ENCODE measurements at places on chromosomes 7 and 10.
A peak's percentile ranks its signal among the peaks of the same experiment; 100 is the strongest.

DNA sequence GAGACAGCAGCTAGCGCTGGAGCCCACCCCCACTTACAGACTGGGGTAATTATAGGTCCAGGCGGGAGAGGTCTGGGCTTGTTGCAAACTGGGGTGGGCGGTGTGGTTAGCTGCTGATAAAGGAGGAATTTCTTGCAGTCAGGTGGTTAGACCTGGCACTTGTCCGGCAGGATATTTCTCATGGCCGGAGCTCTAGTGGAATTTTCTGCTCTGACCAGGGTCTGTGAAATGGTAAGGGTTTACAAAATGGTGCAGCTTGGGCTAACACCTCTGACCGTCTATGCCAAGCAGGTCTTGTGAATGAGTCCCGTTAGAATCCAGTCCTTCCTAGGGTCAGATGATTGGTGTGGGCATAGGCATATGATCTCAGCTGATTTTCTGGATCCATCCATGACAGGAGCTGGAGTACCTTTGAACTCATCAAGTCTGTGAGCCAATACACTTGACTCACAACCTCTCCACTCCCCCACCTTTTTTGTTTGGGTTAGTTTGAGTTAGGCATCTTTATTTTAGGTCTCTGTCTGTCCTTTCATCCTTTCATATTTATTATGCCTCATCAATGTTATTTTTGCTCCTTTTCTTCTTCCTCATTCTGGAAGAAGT lies 213.4 kb downstream of the SUGCT start:
- DNase-seq: no peak

GRCh38 chr10:42149027-42149700 lies 489.2 kb downstream of the ZNF33B start:
- DNase-seq: no peak

DNA sequence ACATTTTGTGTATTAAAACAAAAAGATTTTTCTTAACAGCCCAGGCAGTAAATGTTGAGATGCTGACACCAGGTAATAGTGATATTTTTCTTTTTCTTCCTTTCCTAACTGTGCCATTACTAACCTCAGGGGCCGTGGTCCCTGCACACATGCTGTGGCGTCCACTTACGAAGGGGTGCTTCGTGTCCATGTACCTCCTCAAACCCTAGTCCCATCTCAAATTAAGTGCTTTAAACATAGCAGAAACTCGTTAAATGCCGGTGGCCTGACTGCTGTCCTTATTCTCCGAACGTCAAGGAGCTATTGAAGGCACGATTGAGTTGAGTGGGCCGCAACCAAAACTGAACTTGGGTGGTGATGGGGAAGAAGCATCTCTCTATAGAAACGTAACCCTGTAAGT lies 132.4 kb downstream of the ZMYND11 start:
- DNase-seq: no peak

- peak; percentile 40 for DNase-seq
These were observed 69.4 kb upstream of the PDLIM1 start for GRCh38 chr10:95360122-95360714.

DNA sequence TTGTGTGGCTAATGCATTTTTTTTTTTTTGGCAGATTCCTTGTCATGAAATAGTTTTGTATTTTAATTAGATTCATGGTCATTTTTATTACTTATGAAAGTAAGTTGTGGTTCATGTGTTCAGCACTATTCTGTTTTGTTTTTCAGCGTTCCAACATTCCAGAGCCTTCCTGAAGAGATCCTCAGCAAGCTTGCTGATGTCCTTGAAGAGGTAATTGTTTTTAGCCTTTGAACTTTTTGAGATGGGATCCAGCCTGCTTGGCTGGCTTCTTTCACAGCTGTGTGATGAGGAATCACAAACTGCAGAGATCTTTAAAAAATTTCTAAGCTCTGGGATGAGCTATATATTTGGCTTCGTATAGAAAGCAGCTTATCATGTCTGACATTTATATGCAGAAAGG lies 208.0 kb upstream of the CSTF2T start:
- no peak for DNase-seq

DNA sequence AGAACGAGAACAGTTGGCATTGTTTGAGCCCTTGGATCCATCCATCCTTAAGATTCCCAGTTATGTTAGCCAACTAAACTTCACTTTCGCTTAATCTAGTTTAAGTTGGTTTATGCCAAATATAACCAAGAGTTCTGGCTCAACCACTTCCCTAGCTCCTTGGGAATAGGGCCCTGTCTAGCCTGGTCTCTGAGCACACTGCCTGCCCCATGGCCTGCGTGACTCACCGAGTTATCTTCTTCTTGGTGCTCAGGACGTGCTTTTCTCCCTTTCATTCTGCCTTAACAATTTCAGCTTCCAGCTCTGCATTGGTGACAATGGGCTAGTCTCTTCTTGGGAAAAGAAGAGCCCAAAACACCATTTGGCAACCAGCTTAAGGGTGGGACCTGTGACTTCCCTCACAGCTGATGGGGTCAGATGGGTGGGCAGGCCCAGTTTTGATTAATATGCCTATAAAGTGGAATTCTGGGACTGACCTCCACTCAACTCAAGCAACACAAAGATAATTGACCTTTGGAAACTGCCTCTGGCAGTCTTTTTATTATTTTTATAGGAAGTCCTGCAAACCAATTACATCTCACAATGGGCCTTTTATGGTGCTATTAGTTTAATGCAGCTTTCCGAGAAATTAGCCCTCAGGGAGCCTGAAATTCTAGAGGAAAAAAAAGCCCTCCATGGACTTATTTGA lies 126.4 kb downstream of the CFAP58 start:
- DNase-seq: peak; percentile 99

- no peak for DNase-seq
These were observed 675 bp downstream of the IL6 start for GRCh38 chr7:22727714-22728035.

- no peak for DNase-seq
These were observed 16.6 kb downstream of the JCAD start for GRCh38 chr10:30042820-30043219.

- DNase-seq: no peak
These were observed 292.5 kb downstream of the CCDC3 start for GRCh38 chr10:12709000-12709401.

- no peak for DNase-seq
These were observed 35.8 kb upstream of the GPR37 start for GRCh38 chr7:124801330-124801895.

GRCh38 chr7:27948861-27949260 lies 208.9 kb downstream of the TAX1BP1 start:
- no peak for DNase-seq

DNA sequence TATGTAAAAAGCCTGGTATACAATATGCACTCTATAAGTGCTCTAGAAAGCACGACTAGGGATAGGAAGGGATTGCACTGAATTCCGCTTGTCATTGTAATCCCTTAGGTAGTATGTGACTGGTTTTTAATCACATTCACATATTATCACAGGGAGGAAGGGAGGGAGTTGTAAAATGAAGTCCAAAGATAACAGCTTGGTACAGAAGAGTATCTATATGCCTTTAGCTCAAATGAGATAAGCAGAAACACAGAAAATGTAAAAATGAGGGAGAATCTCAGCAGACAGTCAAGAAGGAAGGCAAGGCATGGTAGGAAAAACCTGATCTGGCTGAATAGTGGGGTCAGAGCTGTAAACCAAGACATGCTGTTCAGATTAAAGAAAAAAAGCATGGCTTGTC lies 63.4 kb downstream of the ABI1 start:
- DNase-seq: no peak

DNA sequence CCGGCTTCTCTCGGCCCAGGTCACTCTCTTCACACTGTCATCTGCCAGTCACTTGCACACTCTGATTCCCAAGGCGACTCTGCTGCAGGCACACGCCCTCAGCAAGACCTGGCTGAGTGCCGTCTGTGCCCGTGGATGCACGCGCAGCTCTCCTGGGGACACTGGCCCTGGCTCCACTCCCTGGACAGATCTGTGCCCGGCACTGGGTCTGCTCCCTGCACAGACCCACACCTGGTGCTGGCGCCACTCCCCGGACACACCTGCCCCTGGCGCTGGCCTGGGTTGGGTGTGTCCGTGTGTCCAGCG lies 133.2 kb downstream of the DNAJB6 start:
- DNase-seq: no peak

- DNase-seq: no peak
These were observed 118.5 kb downstream of the CYTH3 start for GRCh38 chr7:6153646-6154541.

DNA sequence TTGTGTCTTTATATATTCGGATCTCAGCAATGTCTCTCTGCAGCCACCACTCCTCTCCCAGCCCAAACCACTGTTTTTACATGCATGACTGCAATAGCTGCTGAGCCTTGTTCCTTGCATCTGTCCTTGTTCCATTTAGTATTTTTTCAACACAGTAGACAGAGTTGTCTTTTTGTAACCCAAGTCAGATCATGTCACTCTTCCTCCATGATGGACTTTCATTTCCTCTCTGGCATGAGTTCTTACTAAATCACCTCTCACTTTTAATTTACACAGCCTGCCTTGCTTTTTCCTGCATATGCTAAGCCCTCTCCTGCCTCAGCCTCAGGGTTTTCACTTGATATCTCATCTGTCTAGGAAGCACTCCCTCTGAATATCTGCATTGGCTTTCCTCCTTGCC lies 353.2 kb downstream of the HGF start:
- DNase-seq: no peak

DNA sequence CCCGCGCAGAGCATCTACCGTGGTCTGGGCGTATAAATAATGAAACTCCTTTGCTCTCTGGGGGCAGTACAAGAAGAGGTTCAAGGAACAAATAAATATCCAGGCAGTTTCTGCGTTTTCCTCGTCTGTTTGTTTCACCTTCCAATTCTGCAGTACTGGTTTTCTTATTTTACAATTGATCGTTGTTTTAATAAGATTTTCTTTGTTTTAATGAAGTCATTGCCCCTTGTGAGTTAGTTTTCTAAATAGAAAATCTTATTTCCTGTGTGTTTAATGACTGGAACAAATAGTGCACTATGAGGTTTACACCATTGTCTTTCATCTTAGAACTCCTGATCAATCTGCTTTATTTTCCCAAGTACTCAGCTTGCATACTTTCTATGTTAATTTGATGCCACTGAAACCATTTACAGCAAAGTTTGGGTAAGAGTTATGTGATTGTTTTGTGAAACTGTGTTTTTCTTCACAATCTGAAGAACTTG lies 1.2 kb downstream of the PLEKHA1 start:
- DNase-seq: peak; percentile 19

GRCh38 chr7:88111954-88112471 lies 107.8 kb downstream of the SRI start:
- no peak for DNase-seq

DNA sequence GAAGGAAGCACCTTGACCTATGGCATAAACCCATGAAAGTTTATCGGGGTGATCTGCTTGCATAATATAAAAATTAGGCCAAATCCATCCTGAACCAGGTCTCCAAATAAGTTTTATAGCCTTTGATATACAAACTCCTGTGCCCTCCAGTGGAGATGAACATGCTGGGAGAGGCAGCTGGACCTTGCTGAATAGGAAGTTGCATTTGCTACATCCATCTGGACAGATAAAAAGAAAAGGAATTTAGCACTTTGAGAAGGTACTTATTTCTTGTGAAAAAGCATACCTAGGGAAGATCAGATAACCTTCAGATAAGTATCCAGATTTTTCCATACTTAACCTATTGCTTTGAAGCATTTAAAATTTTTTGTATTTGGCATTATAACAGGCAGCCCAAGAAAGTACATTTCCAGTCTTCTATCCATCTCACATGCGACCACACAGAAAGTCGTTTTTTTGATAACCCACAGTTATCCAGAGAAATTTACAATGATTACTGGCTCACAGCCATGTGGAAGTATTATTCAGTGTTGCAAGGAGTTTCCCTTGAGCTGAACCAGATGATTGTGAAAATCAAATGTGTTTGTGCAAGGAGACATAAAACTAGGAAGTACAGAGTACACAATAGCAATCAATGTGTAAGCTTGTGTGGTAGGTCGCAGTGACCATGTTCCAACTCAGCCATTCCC lies 124.4 kb upstream of the STK17A start:
- no peak for DNase-seq

- DNase-seq: no peak
These were observed 63.6 kb downstream of the ANKRD7 start for GRCh38 chr7:118288098-118288497.

DNA sequence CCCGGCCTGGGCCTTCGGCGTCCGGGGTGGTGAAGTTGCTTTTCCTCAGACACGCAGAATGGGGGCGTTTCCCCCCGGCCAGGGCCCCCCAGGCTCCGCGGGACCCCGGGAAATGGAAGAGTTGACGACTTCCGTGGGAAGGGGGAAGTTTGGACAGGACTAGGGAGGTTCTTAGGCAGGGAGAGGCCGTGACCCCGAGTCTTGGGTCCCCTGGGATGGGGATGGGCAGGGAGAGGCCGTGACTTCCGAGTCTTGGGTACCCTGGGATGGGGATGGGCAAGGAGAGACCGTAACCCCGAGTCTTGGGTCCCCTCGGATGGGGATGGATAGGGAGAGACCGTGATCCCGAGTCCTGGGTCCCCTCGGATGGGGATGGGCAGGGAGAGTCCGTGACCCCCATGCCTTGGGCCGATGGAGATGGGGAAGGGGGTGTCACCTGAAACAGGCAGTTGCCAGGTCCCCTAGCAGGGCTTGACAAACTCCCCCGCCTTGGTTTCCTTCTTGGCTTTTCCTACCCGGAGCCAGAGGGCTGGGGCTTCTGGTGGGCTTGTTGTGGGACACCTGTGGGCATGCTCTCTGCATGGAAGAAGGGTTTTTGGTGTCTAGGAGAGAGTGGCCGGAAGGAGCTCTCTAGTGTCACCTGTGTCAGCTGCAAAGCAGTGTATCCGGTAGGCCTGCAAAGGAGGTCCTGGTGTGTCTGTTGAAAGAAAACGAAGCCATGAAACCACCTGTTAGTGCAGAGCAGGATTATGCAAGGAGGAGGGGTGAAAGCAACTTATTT lies 1.1 kb downstream of the TRRAP start:
- DNase-seq: no peak

- no peak for DNase-seq
These were observed 125.2 kb downstream of the SLC25A13 start for GRCh38 chr7:96196676-96197075.

- peak; percentile 62 for DNase-seq
These were observed 44.4 kb downstream of the ATXN7L1 start for GRCh38 chr7:105831824-105832535.

- no peak for DNase-seq
These were observed 41.9 kb downstream of the ADRA2A start for GRCh38 chr10:111118758-111119157.

- DNase-seq: no peak
These were observed 220.0 kb downstream of the KIF20B start for GRCh38 chr10:89921403-89921802.

DNA sequence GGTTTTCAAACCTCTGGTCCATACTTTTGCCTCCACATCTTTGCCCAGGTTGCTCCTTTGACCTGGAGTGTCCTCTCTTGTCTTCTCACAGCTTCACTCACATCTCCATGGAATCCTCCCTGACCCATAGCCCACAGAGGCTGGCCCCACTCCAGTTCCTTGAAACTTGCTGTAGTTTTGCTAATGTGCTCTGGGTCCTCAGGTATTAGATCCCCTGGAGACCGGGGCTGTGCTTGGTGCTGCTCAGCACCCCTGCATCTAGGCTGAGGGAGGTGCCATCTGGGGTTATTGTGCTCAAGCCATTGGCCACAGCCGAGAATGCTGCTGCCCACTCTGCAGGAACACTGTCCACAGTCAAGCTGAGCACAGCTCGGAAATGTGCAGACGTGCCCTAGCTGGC lies 16.5 kb downstream of the KNDC1 start:
- no peak for DNase-seq
